ENCODE measurements at places on chromosomes 3 and 15.

GRCh38 chr3:184716622-184717398 is 4.9 kb upstream of the MAGEF1 start:
- DNase-seq, result peak; percentile 77

- no peak for DNase-seq
Measured at GRCh38 chr3:66989241-66989640, 8.9 kb upstream of the KBTBD8 start.

- DNase-seq, result no peak
Measured at GRCh38 chr3:29026286-29026685, 254.6 kb upstream of the RBMS3 start.

DNA sequence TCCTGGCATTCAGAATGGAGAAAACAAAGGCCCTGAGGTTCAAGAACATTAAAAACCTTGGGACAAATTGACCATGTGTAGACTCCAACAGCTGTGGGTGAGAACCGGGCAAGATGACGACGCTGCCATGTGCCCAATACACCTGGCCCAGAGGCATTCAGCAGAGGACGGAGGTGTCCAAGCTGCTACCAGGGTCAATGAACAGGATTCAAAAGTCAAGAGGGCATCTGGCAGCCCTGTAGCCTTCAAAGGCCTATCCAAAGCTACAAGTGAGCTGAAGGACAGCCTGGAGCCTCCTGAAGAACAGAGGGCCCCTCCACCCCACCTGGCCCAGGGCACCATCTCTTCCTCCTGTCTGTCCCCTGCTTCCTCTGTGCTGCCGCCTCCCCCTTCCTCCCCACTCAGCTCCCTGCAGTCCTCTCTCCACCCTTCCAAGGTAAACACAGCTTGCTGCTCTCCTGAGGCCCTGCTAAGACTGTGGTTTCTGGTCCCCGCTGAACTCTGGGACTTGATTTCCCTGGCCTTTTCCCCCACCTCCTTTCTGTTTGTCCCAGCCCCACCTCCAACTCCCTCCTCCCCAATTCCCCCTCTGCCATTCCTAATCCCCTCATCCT is 57.5 kb downstream of the HMCES start:
- no peak for DNase-seq

DNA sequence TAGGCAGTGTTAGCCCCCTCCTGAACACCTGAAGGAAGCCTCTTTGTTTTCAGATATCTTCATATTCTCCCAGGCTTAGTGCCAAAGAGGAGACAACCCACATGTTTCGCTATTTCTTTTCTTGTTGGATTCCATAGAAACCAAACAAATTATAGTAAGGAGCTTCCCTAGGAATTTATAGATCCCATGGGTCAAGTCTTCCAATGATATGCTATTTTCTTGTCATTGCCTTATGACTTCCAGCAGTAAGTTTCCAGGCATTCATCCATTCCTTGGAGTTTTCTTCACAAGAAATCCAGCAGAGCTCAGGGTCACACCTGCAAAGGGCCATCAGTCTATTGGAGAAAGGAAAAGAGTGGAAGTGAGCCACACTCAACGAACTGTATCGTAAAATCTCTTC is 9.9 kb upstream of the KCNMB2 start:
- DNase-seq, result no peak

DNA sequence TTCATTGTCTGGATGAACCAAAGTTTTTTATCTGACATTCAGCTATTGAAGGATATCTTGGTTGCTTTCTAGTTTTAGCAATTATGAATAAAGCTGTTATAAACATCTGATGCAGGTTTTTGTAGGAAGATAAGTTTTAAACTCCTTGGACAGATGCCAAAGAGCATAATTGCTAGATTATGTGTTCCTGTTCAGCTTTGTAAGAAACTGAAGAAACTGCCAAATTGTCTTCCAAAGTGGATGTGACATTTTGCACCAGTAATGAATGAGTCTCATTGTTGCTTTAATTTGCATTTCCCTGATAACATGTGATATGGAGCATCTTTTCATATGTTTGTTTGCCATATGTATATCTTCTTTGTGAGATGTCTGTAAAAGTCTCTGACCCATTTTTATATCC is 239.9 kb upstream of the TTC14 start:
- no peak for DNase-seq

GRCh38 chr3:155352900-155353490 is 59.5 kb upstream of the STRIT1 start:
- peak; percentile 70 for DNase-seq

- DNase-seq, result no peak
Measured at GRCh38 chr3:140559546-140559945, 118.3 kb upstream of the TRIM42 start.

Measured in lung (tissue), 17 donors.